ENCODE measurements at places on chromosomes 3 and 15.
A peak's percentile ranks its signal among the peaks of the same experiment; 100 is the strongest.

- no peak for DNase-seq
Measured at GRCh38 chr3:134974624-134975023, 179.6 kb downstream of the EPHB1 start.

DNA sequence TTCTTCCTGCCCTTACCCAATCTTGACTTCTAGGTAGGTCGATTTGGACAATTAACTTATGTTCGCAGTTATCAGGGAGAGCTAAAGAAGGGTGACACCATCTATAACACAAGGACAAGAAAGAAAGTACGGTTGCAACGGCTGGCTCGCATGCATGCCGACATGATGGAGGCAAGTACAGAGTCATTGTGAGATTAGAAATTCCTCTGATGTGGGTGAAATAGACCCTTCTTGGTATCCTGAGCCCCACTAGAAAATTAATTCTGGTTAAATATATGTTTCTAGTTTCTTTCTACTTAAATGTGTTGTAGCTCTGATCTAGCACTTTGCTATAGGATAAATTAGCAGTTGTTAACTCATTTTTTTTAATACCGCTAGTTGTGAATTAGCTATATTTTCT is 13.6 kb downstream of the LXN start:
- no peak for DNase-seq

- peak; percentile 28 for DNase-seq
Measured at GRCh38 chr3:16512435-16513140, 911 bp downstream of the RFTN1 start.

DNA sequence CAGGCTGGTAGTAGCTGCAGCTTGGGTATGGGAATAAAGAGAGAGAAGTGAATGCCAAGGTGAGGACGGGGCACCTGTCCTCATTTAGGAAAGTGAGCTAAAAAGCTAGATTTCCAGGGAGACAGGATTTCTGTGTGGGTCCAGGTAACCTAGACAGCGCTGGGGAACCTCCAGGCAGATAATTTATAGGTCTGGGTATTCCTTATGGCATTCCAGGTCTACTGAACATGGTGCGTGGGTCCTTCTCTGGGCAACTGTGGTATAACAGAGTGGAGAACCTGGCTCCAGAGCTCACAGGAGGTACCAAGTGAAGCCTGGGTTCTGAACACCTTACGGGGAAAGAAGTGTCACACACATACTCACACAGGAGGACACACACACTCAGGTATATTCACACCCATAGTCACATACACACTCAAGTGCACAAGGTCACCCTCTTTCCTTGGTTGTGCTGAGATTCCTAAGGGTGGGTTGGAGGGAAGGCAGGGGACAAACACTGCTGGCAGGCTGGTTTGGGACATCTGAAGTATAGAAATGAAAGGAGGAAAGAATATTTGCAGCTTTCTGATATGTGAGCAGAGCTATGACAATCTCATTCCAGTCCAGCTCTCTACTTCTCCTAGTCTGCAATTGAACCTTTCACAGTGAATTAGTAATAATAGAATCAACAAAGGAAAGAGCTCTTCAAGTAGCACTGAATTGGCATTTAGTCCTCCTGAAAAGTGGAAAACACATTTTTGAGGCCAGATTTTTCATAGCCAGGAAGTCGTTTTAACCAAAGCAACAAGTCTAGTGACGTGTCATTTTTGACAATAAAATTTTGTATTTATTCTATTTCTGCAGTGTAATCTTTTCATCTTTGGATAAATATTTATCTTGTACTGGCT is 37.4 kb upstream of the ITGA11 start:
- no peak for DNase-seq

GRCh38 chr3:37652405-37652804 is 209.3 kb upstream of the CTDSPL start:
- no peak for DNase-seq

DNA sequence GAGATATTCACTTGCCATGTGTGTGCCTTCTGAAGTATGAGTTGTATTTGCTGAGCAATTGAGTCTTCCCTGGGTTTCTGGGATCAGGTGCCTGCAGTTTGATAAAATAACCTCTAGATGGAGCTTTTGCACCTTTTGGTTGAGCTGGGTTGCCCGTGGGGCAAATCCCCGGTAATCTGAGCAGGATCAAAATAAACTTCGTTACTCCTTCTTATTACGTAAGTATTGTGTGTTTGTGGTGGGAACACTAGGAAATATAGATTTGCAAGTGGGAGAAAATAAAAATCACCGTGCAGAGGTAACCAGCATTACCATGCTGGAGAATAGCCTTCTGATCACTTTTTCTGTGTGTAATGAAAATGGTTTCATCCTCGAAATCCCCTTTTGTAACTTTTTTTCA is 277.4 kb upstream of the NR2E3 start:
- DNase-seq: no peak

DNA sequence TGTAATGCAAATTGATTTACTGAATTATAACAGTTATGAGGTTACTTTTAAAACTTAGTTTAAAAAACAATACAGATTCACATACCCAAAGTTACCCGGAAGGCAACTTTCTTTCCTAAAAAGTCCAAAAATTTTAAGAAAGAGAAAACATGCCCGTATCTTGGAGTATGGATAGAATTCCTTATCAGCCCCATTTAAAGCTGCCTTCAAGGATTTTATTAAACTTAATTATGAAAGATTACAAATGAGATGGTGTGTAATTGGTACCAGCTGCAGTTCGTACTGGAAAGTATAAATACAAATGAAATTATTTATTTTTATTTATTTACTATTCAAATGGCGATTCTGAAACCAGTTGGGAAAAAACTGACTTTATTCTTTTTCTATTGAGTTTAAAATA is 39.4 kb downstream of the SATB1 start:
- DNase-seq: no peak

DNA sequence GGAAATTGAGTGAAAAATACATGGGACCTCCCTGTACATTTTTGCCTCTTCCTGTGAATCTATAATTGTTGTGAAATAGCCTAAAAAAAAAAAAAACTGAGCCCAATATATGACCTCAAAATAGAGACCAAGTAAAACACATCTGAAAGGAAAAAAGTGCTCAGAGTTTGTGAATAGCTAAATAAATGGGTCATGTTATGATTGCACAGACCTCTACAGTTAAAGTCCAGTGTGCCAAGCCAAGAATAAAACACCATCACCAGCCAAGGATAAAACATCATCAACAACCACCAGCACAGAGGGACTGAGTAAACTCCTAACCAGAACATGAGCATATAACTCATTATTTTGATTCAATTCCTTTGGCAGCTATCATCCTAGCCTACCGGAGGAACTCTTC is 115.6 kb upstream of the AGTR1 start:
- no peak for DNase-seq

DNA sequence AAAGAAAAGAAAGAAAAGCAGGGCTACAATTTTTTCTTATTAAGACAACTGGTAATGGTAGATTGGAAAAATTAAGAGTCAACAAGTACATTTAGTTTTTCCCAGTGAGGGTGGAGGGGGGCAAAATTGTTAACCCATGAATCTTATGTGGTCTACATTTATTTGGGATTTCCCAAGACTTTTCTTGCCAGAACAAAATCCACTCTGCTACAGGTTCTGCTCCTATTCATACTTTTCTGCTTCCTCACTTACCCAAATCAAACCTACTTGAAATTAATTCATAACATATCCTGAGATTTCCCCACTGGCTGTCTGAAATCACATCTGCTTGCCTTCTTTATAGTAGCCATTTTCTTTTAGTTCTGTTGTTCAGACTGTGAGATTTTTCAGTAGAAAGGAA is 41.1 kb downstream of the VGLL3 start:
- no peak for DNase-seq

GRCh38 chr15:94736236-94736635 is 504.9 kb downstream of the MCTP2 start:
- DNase-seq: no peak

DNA sequence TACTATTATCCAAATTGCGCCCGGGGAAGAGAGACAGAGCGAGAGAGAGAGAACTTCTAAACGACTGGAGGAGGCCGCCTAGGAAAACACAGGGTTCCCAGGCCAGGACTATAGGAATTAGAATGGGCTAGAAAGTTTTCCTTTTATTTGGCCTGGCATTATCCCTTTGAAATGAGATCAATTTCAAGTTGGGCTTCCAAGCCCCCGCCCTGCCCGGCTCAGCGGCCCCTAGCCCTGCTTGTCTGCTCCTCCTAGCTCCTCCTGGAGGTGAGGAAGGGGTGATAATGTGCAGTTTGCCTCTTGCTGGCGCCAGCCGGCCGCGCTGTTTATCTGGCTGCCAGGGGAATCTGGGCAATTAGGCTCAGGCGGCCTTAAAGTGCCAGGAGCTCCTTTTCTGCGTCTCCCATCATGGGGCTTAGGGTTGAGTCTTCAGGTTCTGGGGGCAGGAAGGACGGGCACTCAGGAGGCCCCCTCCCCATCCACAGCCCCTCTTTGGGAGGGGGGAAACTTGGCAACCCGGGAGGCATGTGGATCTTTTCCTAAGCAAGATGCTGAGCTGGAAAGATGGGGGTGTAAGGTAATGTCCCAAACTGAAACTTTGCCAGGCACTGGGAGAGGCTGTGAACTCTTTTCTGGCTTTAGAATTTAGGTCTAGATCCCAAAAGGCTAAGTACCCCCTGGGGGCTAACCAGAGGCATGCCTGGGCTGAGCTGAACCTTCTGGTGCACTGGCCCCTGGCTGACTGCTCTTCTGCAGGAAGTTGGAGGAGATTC is 5.5 kb downstream of the SMAD6 start:
- DNase-seq: no peak

DNA sequence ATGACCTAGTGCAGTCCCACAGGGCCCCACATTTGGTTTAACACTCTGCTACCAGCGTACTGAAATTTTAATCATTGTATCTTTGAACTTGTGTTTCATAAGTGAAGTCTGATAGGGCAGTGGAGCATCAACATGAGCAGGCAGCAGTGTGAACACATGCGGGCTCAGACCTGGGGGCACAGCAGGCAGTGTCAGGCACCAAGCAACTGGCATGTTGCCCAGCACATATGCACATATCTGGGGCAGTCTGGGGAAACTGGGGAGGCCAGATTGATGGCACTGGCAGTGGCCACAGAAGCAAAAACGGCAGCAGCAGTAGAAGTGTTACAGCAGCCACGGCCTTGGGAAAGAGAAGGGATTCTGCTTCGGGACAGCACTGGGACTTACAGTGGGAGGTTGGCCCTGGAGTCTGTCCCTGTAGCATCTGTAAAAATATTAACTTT is 353.9 kb upstream of the KCNMB2 start:
- no peak for DNase-seq

GRCh38 chr3:156617145-156617544 is 57.2 kb upstream of the TIPARP start:
- no peak for DNase-seq

GRCh38 chr15:39792025-39792843 is 9.6 kb upstream of the FSIP1 start:
- DNase-seq: no peak

GRCh38 chr15:89112341-89112971 is 24.2 kb downstream of the ABHD2 start:
- DNase-seq: no peak

DNA sequence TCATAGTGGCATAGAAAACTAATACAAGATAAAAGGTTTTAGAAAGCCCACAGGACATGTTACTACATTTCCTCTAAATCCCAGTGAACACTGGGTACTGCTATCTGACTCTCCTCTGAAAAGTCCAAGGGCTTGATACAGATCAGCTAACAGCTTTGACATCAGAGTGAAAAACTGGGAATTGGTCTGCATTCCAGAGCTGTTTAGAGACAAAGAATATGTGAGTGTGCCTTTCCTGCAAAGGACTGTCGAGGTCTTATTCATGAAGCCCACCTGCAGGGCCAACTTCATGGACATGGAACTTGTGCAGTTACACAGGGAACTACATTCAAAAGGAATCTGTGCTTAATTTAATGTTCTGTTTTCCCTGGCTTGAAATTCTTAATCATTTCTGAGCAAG is 5.2 kb upstream of the TMCO5A start:
- no peak for DNase-seq

GRCh38 chr3:12633108-12633507 is 30.8 kb downstream of the RAF1 start:
- DNase-seq: no peak

DNA sequence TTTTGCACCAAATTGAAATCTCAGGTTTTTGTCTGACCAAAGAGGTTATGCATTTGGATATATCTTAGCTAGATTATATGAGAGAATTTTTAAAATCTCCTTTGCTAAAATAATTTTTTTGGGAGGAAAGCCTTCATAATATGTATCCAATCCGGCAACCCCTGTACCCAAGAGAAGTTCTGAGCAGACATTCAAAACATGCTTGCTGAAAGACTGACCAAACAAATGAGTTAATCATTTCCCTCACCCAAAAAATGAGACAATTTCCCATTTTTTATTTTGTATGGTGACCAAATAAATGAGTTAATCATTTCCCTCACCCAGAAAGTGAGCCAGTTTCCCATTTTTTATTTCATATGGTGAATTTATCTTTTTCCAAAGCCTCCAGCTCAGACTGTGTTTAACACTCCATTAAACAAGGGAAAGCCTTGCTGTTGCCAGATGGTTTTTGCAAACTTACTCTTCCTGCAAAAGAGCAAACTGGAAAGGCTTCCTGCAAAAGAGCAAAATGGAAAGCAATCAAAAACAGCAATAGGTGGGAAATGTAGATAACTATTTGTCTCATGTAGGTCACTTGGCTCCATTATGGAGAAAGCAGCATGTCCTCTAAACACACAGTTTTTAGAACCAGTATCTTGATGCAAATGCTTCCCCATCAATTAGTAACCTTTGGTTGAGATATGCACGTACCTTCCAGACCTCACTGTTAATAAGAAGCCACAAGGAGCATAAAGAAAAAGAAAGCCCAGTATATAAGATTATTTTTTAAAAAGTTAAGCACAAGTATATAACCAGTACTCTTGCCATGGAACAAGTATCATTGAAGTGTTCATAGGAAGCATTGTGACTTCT is 78.4 kb upstream of the OSTN start:
- DNase-seq: no peak

- no peak for DNase-seq
Measured at GRCh38 chr15:48298914-48299313, 32.3 kb upstream of the DUT start.

GRCh38 chr3:140572334-140572733 is 105.5 kb upstream of the TRIM42 start:
- no peak for DNase-seq

GRCh38 chr3:12968541-12968940 is 104.7 kb downstream of the IQSEC1 start:
- no peak for DNase-seq

DNA sequence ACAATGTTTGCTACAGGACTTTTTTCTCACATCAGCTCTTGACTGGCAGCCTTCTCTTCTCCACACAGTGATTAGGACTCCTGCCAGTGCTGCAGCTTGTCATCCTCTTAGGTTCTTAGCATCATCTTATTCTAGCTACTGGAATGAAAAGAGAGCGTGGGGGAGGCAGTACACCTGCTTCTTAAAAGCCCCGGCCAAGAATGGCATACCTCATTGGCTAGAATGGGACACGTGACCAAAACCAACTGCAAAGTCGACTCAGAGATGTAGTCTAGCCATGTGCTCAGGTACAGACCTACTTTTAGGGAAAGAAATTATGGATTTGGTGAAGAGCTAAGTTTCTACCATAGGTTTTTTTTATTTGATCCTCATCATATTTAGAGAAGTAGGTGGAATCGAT is 44.1 kb downstream of the RARB start:
- no peak for DNase-seq
